Activated naive CD4-positive, alpha-beta T cell (primary cell): ENCODE measurements at places on chromosomes 13 and 19.

DNA sequence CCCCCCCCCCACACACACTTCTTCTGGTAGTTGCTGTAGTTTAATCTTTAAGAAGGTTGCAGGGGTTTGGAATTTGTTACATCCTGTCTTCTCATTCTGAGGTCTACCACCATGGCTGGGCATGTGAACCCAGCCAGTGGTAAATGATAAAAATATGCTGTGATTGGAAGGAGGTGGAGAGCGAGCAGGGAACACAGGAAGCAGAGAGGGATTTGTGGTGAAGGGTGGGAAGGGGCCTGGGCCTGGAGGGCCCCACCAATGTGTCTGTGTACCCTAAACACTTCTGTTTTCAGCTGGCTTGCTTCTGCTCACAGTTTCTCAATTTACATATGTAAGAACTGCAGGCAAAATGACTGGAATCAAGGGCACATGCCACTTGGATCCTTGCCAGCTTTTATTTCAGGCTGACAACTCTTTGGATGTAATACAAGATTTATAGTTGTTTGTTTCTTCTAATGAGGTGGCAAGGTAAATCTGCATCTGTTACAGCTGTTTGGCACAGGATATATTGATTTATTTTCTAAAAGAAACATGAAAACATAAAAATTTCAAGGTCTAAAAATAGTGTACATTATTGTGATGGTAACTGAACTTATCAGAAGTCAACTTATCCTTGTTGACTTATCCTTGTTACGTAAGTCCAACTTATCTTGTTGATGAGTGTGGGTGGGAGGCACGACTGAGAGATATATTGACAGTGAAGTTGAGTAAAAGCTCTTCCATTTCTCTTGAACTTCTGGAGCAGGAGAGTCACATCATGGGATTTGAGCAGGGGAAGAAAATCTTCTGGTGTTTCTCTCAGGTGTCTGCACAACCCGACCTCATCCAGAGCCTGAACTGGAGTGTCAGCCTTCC lies 313.2 kb downstream of the SHISA2 start:
- no peak for DNase-seq

DNA sequence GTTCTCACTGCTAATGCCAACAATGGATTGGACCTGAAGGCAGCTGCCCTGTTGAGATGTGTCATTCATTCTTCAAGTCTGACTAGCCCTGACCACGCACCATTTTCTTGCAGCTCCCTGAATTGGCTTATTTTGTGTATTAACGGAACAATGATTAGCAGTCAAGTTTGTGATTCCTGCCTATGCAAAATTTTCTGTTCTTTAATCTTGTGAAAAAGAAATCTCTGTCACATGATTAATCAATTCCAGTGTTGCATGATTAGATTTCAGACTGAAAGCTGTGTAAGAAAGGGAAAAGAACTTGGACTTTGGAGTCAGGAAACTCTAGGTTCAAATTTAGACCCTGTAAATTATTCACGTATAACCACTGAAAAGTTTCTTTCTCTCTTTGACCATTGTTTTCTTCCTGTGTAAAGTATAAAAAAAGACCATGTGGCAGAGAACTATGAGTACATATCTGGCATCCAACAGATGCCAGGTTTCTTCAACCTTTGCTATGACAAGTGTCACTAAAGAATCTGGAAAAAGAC lies 64.5 kb upstream of the SLC10A2 start:
- DNase-seq = no peak

GRCh38 chr19:14113762-14114414 lies 3.7 kb downstream of the PRKACA start:
- DNase-seq = no peak

DNA sequence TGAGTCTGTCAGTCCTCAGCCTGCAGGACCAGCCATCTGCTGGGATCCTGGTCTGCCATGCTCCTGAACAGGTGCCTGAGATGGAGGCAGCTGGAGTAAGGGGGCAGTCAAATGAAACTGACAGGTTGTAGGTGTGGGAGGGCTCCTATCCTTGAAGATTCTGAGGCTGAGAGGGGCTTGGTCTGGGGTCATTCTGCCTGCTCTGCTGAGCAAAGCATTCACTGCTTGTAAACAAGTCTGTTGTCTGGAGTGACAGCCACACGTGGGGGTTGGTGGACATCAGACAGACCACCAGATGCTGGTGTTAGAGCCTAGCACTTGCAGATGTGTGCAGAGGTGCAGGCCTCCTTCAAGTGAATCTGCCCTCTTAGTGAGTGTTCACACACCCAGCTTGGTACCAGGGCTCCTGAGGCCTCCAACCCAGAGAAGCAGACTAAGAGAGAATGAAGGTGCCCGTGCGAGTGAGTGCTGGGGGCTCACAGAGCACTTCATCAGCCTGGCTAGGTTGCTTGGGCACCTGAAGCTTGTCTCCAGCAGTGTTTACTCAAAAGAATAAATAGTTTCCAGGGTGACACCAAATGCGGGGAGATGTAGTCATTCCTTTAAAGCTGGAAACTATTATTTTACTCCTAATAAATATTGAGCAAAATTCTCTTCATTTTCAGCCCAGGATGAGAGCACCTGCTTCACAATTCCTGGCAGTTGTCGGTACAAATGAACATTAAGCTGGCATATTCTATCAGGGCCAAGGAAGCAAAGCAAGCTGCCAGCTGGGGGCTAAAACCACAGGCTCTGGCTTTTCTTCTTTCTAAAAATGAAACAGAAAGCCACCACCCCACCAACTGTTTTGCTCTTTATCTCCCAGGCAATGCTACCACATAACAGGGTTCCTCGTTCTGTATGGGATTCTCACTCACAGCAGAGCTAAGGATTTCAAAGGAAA lies 82.3 kb downstream of the RNASEH2B start:
- DNase-seq = no peak

- no peak for DNase-seq
Observed at GRCh38 chr13:110156301-110157049, 150.5 kb downstream of the COL4A1 start.

DNA sequence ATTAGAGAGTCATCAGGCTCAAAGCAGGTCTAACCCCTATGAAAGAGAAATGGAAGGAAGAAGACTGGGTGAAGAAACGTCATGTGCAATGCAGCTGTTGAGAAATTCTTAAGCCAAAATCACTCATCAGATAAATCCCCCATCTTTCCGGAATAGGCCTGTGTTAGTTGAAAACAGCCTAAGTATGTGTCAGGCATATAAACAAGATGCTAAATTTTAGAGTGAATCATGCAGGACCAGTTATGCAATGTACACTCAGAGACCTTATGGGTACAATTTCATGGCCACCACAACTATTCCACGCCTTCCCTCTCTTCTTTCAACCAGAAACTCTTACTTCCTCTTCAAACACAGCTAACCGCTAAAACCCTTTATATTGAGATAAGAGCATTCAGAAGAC lies 717.7 kb upstream of the ATXN8OS start:
- no peak for DNase-seq

DNA sequence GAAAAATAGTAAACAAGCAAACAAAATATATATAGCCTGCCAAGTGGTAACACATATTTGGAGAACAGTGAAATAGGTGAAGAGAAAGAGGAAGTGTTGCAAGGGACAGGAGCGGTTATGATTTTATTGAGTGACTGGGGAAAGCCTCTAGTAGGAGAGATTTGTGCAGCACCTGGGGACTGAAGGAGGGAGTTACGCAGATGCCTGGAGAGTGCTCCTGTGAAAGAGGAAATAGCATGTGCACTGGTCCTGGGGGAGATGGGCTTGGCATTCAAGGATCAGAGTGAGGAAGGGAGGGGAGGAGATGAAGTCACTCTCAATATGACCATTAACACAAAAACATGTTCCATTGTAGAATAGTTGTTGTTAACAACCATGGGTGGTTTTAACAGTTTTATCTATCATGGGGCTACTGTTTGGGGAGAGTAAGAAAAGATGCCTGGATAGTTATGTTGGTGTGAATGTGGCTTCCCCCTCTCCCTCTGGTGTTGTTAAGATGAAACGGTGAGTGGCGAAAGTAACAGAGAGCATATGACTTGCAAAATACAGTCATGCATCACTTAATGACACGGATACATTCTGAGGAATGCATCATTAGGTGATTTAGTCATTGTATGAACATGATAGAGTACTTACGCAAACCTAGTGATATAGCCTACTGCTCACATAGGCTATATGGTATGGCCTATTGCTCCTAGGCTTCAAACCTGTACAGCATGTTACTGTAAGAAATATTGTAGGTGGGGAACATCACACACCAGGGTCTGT lies 251.7 kb upstream of the ARGLU1 start:
- no peak for DNase-seq

- DNase-seq = no peak
Observed at GRCh38 chr13:27302643-27303262, 32.1 kb downstream of the RASL11A start.

GRCh38 chr19:49888510-49888824 lies 8.2 kb downstream of the IL4I1 start:
- no peak for DNase-seq

GRCh38 chr13:99614465-99614885 lies 113.2 kb downstream of the TM9SF2 start:
- no peak for DNase-seq

- DNase-seq = no peak
Observed at GRCh38 chr13:43934273-43934672, 54.6 kb downstream of the LACC1 start.

GRCh38 chr13:43402380-43402779 lies 379.0 kb downstream of the DNAJC15 start:
- no peak for DNase-seq

DNA sequence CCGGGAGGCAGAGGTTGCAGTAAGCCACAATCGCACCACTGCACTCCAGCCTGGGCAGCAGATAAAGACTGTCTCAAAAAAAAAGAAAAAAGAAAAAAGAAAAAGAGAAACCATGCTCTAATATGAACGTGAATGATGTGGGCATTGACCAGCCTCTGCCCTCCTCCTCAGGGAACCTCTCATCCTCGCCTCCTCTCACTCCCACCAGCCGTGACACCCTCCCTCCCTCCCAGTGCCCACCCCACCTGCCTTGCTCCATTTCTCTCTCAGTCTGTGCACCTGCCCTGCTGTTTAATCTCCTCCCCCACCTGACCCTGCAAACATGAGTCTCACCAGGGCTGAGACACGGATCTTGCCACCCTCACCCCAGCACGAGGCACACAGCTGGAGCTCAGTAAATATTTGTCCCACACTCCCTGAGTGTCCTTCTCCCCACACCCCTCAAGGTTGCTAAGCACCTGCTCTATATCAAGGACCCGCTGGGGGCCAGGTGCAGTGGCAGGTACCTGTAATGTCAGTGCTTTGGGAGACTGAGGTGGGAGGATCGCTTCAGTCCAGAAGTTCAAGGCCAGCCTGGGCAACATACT lies 7.5 kb upstream of the BCAT2 start:
- no peak for DNase-seq

GRCh38 chr13:111549464-111549863 lies 229.0 kb downstream of the TEX29 start:
- DNase-seq = no peak

- DNase-seq = no peak
Observed at GRCh38 chr19:1984357-1984756, 31.2 kb downstream of the BTBD2 start.

DNA sequence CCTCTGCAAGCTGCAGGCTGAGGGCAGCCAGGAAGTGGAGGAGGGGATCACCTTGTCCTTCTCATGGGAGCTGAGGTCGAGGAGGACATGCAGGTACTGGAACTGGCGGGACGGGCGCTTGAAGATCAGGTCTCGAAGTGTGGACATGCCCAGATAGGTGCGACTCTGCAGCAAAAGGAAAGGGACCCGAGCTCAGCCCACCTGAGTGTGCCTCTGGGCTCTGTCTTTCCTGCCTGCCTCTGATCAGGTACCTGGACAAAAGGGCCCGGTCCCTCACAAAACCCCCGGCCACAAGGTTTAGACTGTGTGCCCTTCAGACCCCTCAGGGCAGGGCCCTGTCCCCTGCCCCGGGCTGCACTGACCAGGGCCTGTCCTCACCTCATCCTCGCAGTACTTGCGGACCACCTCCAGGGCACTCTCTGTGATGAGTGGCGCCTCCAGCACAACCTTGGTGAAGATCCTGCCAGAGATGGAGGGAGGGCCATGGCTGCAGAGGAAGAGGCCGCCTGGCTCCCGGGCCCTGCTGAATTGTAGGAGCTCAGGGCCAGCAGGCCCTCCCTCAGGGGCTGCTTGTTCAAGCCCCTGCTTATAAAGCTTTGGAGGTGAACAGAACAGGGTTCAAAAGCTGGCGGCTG lies 12.5 kb upstream of the RSPH6A start:
- no peak for DNase-seq

GRCh38 chr13:28750187-28751045 lies 31.6 kb upstream of the SLC46A3 start:
- DNase-seq = no peak

DNA sequence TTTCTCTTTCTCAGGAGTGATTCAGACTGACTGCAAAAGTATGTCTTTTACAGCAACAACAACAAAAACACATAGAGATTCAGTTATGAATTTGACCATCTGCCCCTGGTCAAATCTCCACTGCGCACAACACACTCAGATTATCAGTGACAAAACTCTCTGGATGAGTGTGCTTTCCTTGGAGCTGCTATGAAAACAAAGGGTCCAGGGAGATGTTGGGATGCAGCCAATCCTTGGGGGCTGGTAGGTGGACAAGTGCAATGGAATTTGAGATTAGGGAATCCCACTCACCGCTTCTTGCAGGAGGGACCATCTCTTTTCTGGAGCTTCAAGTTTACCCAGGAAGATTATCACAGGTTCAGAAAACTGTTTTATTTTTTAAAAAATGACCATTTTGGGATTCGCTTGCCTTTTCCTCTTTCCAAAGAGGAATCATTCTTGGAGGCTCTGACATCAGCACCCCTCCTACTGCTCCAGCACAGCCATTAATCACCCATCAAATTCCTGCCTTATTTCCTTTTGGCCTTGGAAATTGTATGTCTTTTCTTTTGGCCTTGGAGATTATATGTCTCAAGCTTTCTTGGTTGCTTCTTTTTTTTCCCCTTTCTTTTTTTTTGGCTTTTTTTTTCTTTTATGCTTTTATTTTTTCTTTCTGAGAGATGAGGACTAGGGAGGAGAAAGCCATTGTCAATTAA lies 311.8 kb downstream of the TSHZ3 start:
- no peak for DNase-seq

GRCh38 chr13:49935171-49936074 lies 717 bp downstream of the SPRYD7 start:
- peak; percentile 10 for DNase-seq
